ENCODE measurements at places on chromosomes 6 and 20.

- DNase-seq = peak; percentile 43
Observed at GRCh38 chr20:63494420-63495166, 4.3 kb downstream of the EEF1A2 start.

- no peak for DNase-seq
Observed at GRCh38 chr20:24321973-24322372, 147.5 kb upstream of the SYNDIG1 start.

- DNase-seq = no peak
Observed at GRCh38 chr6:128493877-128494276, 26.5 kb downstream of the PTPRK start.

DNA sequence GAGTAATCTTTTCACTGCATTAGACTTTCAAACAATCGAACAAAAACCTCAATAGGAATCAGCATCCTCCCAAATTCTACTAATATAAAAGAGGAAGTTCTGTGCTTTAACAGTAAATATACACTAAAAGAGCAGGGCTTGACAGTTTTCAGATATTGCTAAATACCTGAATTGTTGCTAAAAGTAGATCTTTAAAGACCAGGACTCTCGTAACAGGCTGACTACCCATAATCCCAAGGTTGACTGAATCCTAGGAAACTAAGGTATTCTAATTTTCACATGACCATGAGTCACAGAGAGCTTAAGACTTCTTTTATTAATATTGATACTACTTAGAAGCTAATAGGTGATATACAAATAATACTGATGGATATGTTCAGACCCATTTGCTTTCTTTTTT is 10.1 kb downstream of the CD164 start:
- no peak for DNase-seq

DNA sequence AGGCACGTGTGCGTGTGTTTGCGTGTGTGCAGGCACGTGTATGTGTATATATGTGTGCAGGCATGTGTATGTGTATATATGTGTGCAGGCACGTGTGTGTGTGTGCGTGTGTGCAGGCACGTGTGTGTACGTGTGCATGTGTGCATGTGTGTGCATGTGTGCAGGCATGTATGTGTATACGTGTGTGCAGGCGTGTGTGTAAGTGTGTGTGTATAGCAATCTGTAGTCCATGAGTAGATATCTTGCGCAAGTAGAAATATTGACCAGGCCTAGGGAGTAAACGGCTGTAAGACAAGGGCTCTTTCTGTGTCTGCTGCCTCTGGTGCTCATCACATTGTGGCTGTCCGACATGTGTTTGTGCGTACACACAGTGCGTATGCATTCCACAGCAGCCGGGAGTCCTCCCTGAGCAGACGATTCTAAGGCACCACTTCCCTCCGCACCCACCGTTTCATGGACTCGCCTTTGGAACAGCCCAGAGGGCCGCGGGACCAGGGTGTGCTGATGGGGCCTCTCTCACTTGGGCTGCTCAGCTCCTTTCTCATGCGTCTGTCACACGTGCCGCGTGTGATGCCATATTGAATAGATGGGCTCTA is 167.6 kb downstream of the ERMARD start:
- no peak for DNase-seq

DNA sequence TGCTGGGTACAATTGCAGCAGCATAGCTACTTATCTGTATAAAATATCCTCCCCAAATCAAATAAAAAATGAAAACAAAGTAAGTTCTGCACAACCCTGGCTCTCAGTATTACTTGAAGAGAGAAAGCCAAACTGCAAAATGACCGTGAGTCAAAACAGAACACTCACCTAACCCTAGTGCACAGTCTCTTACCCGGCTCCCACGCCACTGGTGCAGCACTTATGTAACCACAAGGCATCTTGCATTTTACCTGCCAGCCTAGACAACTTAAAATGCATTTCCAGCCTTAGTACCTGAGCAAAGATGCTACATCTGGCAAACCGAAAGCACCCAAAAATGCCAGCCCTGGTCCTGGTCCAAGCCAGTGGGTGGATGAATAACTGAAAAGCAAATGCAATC is 12.4 kb upstream of the SIRPB1 start:
- DNase-seq = no peak

- no peak for DNase-seq
Observed at GRCh38 chr6:68978411-68978810, 343.3 kb downstream of the ADGRB3 start.

DNA sequence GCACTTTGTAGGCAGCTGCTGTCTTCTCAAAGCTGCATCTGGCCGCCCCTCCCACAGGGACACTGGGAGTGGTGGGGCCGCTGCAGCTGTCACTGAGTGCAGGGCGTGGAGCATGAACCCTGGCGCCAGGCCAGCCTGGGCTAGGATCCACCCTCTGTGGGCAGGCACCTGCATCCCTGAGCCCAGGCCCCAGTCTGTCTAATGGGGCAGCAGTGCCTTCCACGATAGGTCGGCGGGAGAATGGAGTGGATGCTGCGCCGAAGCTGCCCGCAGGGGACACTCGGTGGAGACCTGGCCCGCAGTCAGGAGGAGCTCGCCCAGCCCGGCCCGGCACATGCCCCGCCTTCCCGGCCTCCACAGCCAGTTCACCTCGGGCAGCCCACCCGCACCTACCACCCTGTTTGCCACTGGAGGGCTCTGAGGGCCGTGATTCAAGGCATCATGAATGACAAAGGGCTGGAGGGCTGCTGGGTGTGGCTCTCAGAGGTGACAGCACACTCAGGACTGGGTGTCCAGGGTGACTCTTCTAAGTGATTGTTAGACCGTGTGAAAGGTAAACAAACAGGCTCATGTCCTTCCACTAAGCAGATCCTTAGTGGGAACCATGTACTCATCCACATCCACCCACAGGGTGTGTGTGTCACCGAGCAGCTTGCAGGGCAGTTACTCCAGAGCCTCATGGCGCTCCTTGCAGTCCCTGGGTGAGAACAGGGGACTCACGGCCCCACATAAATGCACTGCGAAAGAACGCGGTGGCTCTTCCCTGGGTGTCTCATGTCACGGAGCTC is 133.9 kb downstream of the AGPAT4 start:
- DNase-seq = no peak

GRCh38 chr6:165059032-165059431 is 250.4 kb downstream of the C6orf118 start:
- no peak for DNase-seq

DNA sequence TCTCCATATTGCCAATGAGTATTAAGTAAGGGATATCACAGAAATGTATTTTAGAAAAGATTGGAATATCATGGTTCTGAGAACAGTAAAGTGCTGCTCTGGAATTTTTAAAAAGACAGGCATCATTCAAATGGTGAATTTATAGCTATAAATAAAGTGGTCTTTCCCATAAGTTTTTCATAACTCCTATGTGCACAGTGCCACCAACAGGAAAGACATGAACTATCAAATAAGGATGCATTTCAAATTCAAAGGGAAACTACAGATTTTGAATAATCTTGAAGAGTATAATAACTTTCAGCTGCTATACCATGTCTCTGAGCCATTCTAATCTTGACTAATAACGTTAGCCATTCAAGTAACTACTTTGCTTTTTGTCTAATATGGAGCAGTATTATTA is 456.8 kb upstream of the GJE1 start:
- no peak for DNase-seq

- no peak for DNase-seq
Observed at GRCh38 chr6:138287144-138287955, 69.1 kb upstream of the PBOV1 start.

GRCh38 chr6:56204134-56204533 is 43.2 kb downstream of the COL21A1 start:
- no peak for DNase-seq

DNA sequence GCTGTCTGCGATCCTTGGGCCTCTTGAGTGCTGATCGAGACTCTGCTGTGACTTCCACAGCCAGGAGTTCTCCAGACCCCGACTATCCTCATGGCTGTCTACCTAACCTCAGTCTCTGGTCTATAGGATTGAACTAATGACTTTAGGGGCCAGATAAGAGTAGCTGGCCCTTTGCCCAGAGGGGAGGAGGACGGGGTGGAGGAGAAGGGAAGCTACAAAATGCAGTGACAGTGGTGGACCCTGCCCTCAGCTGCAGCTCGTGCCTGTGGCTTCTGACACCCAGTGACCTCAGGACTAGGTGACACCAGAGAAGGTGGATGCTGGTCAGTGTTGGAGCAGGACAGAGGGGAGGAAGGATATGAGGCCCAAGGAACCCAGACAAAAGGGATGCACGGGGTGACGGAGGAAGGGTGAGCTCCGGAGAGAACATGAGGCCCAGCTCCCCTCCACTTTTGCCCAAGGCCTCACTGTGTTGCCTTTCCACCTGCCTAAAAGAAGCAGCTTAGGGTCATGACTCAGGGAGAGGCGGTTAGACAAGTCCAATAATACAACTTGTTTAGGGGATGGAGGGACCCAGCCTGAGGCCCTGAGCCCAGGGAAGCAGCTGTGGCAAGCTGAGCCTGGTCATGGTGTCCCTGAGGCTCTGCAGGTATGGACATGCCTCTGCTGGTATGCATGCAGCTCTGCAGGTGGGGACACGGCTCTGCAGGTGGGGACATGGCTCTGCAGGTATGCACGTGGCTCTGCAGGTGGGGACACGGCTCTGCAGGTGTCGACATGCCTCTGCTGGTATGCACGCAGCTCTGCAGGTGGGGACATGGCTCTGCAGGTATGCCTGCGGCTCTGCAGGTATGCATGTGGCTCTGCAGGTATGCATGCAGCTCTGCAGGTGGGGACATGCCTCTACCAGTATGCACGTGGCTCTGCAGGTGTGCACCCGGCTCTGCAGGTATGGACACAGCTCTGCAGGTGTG is 67.7 kb downstream of the SYNJ2 start:
- DNase-seq = no peak

GRCh38 chr6:122753688-122754056 is 25.8 kb upstream of the FABP7 start:
- DNase-seq = no peak

- no peak for DNase-seq
Observed at GRCh38 chr6:44135173-44135758, 7.9 kb downstream of the TMEM63B start.

GRCh38 chr6:14799928-14800327 is 445.9 kb upstream of the JARID2 start:
- peak; percentile 31 for DNase-seq

DNA sequence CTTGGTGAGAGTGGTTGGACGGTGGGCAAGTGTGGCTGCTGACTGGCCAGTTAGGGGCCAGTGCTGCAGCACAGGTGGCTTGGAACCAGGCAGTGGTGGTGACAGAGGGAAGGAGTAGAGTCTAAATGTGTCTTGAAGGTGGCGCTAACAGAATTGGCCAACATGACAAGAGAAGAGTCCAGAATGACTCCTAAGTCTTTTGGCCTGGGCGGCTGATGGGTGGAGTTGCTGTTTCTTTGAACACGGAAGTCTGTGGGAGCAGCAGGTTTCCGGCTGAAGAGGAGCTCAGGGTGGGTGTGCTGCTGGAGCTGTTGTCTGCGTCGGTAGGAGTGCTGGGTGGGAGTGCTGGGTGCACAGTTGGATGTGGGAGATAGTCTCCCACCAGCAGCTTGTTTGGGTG is 10.1 kb downstream of the LSM14B start:
- DNase-seq = no peak

DNA sequence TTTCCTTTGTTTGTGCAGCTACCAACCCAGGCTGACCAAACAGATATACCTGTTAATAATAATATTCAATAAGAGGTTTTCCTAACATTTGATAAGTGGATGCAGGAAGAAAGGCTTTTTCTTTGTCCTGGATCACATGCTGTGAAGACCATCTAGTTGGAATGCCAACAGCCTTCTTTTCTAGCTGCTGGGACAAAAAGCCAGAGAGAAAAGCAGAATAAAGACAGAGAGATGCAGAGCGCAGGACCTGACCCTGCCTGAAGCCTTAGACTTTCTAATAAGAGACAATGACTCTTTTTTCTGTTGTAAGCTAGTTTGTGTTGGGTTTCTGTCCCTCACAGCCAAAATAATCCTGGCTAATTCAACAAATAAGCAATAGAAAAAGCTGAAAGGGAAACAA is 308.2 kb downstream of the PHF3 start:
- DNase-seq = no peak

- DNase-seq = no peak
Observed at GRCh38 chr20:4563031-4563430, 158.7 kb upstream of the PRND start.

DNA sequence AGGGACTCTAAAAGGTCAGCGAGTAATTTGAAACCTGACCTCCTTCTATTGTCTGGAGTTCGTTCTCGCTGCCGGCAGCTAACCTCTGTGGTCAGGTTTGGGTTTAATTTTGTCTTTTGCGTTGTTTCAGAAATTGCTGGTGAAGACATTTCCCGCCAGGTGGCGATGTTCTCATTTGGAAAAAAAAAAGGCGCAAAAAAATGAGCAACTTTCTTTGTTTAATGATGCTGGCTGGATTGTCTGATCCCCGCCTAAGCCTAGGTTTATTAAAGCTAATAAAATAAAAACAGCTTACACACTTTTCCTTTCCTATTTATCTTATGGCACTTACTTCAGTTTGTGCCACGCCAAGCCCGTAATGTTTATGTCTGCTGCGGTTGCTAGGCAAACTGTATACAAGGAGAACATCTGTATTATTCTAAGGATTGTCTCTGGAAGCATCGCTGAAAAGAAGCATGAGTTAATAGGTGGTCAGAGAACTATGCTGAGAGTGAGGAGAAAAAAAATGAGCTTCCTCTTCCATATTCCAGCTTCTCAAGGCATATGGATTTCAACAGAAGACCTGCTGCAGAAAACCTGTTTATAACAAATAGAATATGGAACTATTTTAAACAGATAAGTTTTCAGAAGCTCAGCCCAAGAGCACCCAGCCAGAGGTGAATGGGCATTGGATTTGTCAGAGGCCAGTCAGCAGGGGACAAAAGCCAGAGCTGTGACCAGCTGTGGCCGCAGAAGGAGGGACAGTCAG is 205.7 kb downstream of the DOK5 start:
- no peak for DNase-seq

DNA sequence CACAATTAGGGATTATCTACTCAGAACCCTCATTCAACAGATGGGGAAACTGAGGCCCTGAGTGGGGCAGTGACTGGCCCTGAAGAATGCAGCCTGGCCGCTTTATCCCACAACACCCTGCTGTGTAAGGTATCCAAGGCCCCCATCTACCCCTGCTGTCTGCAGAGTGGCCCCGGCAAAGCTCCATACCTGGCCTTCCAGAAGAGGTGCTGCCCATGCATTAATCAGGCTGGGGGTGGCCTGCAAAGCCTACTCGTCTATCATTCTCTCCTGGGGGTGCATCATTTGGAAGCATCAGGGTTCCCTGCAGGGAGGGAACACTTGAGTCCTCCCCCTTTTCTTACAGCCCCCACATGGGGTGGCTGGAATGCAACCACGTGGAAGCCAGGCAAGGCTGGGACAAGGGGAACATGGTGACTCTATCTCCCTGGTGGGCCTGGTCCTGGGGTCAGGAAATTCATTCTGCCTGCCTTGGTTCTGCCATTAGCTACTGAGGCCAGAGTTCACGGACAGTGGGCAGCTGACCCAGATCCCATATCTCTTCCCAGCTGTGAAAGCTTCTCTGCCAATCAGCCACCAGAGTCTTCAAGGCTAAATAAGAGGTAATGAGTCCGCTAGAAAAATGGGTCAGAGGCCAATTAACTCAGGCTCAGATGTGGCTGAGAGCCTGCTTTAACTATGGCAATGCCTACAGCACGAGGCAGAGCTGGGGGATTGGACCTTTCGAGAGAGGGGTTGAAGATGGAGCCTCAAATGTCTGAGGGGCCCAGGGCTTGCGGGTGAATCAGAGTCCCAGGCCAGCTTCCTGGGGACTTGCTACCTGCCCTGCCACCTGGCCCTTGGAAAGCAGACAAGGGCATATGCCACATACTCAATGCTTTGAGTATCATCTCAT is 72.3 kb upstream of the TOX2 start:
- no peak for DNase-seq

Measured in anterior cingulate cortex (tissue), 58 donors.